ENCODE measurements at places on chromosomes 12 and 14.

DNA sequence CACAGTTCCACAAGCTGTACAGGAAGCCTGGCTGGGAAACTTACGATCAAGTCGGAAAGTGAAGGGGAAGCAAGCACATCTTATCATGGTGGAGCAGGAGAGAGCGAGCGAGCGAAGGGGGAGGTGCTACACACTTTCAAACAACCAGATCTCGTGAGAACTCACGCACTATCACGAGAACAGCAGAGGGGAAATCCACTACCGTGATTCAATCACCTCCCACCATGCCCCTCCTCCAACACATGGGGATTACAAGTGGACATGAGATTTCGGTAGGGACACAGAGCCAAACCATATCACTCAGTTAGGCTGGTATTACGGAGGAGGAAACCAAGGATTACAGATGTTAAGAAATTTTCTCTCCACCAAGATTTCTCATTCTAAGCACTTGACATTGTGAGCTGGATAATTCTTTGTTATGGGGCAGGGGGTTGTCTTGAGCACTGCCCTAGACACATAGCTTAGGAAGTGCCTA is 262.0 kb upstream of the G2E3 start:
- DNase-seq: no peak

- DNase-seq: no peak
Measured at GRCh38 chr14:33451211-33451610, 499.7 kb downstream of the EGLN3 start.

- DNase-seq: no peak
Measured at GRCh38 chr12:57883057-57883456, 36.5 kb upstream of the CTDSP2 start.

DNA sequence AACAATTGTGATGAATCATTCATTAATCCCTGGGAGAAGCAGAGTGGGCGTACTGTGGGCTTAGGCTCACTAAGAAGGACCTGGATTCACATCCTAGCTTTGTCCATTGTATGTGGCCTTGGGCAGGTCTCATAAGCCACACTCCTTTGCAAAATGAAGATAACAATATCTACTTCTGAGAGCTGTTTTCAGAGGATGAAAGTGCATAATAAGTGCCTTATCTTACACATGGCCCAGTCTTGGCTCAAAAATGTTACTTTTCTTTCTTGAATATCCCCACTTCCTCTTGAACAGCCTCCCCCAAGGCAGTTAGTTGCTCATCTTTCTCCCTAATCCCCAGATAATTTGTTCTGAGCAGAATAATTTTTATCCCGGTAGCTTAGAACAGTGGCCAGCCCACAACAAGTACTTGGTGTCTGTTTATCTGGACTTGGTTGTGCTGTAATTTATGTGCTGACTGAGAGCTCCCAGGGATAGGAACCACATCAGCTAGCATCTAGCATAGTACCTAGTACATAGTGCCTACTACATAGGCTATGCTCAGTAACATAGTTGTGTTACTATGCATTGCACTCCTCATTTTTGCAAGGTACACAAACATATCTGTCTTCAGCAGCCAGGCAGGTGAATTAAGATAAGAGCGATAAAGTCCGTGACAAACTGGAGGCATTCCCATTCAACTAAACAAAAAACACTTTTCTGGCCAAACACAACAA is 61.7 kb upstream of the NUDT4 start:
- no peak for DNase-seq

DNA sequence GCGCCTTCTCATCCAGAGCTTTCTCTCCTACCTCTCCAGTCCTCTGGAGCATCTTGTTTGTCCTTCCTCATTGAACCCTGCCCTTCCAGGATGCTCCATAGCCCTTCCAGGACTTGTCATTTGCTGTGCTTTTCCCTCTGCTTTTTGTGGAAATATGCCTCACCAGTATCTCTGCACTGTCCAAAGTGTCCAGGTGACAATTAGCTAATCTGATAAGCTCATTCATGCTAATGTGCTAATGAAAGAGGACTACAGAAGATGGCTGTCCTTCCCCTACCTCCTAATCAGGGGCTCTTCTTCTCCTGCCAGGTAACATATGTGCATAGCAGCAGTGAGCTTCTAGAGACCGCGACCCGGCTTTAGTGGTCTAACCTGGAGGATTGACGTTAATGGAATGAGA is 58.4 kb upstream of the OTX2 start:
- DNase-seq: no peak

- no peak for DNase-seq
Measured at GRCh38 chr12:107441665-107442300, 243.8 kb upstream of the PWP1 start.

- no peak for DNase-seq
Measured at GRCh38 chr12:11778713-11779685, 129.5 kb downstream of the ETV6 start.
